ENCODE measurements at places on chromosomes 16 and 17.

- no peak for DNase-seq
These were observed 20.8 kb upstream of the PIK3R5 start for GRCh38 chr17:8986295-8986694.

DNA sequence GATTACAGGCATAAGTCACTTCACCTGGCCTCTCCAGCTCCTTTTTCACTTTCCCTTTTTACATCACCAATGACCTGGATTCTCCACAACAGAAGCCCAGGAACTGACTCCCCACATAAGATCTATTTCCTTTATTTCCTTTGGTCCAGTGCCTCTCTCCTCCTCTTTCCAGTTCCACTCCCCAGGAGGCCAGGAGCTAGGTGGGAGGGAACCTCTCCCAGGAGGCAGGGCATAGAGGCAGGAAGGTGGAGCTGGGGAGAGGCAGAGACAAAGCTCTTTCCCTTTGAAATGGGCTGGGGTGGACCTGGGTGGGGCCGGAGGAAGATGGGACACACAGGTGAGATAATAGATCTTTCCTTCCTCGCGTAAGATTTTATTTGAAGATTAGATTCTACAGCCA lies 318.3 kb upstream of the TNRC6C start:
- no peak for DNase-seq

DNA sequence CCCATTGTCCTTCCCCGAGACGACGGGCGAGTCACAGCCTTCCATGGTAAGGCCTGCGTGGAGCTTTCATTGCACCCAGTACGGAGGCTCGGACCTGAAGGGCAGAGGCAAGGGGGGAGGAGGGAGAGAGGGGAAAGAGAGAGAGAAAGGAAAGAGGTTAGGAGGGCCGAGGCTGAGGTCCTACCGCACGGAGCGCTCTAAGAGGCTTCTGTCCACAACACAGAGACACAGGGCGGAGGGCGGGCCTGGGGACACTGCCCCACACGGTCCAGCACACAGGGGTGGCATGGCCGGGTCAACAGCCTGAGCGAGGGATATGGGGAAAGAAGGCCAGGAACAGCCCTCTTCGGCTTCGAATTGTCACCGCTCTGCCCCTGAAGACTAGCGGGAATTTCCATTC lies 87.8 kb downstream of the ZFHX3 start:
- no peak for DNase-seq

DNA sequence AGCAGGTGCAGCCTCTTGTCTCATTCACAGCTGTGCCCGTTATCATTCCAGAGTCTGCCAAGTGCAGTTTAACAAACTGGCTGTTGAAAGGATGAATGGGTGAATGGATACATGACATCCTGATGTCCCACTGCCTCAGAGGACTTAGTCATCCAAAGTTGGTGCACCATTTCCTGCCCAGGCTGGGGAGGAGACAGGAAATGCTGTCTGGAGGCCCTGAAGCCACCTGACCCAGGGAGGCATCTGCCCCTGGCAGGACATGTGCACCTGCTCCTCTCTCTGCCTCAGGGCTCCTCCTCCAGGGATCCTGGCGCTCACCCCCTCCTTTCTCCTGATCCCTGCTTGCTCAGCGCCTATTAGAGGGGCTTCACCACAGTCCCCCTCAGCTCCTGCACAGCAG lies 1.8 kb upstream of the CD300C start:
- DNase-seq = no peak
